ENCODE measurements at places on chromosomes 4 and X.

DNA sequence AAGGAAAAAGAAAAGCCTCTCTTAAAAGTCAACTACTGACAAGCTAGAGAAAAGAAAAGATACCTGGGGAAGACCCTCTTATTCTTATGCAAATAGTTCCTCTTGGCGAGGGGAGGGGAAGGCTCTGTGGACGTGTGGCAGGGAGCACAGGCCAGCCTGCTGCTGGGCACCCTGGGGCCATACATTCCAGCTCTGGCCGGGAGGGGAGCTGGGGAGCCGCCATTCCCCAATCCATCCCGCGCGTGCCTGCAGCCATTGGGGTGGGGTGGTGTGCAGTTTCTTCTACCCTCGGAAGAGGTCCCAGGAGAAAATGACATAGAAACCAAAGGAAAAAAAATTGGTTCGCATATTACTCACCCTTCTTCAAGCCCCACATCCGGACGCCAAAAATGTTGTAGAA, 1496.4 kb downstream of the RPA4 start:
- no peak for DNase-seq

DNA sequence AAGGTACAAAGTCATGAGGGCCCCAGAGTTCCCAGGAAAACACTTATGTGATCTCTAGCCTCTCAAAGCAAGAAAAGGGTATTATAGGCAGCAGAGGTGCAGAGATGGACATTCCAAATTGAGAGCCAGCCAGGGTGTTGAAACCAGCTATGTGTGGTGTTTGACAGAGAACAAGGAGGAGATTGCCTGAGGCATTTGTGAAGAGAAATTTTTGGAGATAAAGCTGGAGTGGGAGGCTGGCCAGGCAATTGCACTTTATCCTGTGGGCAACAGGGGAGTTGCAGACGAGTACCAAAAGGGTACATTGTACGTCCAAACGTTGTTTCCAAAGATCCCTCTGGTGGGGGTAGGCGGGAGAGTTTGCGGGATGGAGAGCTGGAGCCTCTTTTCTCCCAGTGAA, 2.5 kb upstream of the GABRE start:
- no peak for DNase-seq

DNA sequence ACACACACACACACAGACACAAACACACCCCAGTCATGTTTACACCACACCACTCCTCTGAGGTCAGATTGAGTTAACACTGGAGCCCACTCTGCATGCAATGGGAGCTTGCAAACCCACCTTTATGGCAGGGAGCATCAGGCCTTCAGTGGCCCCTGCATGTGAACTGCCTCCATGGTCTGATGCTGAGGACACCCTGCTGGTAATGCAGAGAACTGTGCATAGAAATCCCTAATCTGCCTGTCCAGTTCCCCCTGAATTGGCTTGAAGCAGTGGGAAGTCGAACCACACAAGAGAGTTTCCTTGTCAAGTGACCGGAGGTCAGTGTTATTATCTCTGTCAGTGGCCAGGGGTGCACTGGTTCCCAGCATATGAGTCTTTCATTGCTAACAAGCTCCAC, 59.8 kb downstream of the ANOS1 start:
- DNase-seq, result no peak

DNA sequence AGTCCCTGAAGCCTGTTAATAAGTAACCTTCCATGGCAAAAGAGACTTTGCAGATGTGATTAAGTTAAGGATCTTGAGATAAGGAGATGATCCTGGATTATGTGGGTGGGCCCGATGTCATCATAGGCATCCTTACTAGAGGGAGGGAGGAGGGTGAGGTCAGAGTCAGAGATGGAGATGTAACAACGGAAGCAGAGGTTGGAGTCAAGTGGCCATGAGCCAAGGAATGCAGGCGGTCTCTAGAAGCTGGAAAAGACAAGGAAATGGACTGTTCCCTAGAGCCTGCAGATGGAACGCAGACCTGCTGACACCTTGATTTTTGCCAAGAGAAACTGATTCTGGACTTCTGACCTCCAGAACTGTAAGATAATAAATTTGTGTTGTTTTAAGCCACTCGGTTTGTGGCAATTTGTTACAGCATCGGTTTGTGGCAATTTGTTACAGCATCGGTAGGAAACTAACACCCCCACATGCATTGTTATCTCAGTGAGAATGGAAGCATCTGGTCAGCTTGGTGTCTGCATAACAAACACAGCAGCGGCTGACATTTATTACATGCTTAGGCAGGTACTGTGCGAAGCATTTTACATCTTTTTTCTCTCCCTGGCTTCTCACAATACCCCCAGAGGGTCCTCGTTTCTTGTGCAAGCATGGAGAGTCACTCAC, 55.6 kb downstream of the CLDN34 start:
- DNase-seq, result no peak

DNA sequence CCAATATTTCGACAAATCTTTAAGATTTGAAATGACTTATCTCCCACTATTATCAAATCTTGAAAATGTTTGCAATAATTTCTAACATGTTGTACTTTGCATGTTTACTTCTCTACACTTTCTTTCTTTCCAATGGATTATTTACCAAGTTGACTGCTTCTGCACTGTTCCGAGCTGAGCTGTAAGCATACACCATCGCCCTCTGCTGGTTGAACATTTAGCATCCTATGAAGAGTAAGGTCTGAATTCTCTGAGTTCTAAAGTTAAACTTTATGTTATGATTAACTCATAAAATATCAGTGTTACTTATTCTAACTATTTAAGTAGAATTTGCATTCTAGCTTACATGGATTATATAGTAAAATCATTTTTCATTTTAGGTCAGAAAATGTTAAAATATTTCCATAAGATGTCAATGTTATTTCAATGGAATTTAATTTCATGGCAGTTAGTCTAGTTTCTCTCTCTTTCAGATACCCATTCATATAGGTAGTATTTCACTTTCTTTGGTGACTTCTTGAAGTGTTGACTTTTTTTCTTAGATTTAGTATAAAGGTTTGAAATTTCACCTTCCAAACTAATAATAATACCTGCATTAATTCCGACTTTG, 137.4 kb downstream of the DKK2 start:
- no peak for DNase-seq

- no peak for DNase-seq
Measured at GRCh38 chrX:129956765-129957164, 25.7 kb upstream of the BCORL1 start.

Data from activated T-helper 9 cell treated with anti-CD3 and anti-CD28 coated beads, Interleukin-2, amount 50 U/mL, for 16 hours (primary cell).